ENCODE measurements at places on chromosomes 4 and X.

DNA sequence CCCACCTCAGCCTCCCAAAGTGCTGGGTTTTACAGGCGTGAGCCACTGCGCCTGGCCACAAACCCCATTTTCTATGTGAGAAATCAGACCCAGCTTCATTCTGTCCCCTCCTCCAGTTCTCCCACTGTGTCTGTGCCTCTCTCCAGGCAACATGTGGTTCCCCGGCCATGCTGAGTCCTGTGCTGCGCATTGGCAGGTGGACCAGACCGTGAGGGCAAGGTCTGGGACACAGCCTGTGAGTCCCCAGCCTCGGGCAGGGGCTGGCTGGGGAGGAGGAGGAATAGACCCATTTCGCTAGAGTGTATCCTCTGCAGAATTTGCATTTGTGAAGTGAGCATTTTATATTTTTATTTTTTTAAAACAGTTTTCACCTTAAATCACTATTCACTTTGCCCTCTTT is 21.5 kb upstream of the CLDN24 start:
- no peak for DNase-seq

DNA sequence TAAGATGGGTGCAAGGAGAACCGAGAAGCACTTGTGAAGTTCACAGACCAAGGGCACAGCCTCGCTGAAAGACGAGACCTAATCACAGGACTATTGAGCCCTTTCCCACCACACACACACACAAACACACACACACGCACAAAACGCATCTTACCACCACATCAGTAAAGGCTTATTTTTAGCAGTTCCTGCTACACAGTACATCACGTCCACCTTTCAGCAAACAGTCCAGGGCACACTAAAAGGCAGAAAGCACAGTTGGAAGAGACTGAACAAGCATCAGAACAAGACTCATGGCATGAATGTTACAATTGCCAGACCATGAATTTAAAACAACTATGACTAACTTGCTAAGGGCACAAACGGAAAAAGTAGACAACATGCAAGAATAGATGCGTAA is 83.6 kb upstream of the MAPK10 start:
- no peak for DNase-seq

- DNase-seq, result no peak
Measured at GRCh38 chr4:127985989-127986388, 20.8 kb downstream of the ABHD18 start.

DNA sequence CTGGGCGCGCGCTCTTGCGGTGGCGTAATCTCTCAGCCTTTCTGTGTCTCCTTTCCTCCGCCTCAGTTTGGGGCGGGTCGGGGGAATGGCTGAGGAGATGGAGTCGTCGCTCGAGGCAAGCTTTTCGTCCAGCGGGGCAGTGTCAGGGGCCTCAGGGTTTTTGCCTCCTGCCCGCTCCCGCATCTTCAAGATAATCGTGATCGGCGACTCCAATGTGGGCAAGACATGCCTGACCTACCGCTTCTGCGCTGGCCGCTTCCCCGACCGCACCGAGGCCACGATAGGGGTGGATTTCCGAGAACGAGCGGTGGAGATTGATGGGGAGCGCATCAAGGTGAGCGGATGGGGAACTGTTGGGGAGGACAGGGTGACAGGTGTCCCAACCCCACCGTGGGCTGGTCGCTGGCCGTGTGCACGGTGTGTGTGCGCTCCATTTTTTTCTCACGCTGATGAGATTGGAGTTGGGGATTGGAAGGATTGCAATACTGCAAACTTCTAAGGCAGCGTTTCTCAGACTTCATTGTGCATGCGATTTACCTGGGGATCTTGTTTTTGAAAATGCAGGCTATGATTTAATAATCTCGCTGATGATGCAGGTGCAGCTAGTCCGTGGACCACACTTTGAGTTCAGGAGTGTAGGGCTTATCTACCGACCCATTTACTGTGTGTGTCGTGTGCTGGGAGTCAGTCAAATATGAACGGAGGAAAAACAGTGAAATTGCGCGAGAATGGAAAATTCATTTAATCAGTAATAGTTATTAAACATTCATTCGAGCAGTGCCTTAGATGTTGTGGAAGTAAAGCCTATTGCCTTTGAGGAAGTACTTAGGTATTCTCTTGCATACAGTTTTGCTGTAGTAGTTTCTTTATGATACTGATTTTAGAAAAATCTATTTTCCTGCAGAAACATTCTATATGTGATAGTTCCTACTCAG is at the start of gene RAB33B:
Gene RAB33B, plus strand, starts transcription at position 11 of the 935 bp plus-strand sequence. Its CDS starts 75 bp downstream, at position 86.
- DNase-seq, result no peak

GRCh38 chrX:37995428-37995827 is 10.9 kb upstream of the SYTL5 start:
- peak; percentile 4 for DNase-seq

GRCh38 chrX:66200855-66201795 is 37.1 kb downstream of the HEPH start:
- DNase-seq, result no peak
